Astrocyte of the spinal cord (primary cell): ENCODE measurements at places on chromosomes 12 and 14.

DNA sequence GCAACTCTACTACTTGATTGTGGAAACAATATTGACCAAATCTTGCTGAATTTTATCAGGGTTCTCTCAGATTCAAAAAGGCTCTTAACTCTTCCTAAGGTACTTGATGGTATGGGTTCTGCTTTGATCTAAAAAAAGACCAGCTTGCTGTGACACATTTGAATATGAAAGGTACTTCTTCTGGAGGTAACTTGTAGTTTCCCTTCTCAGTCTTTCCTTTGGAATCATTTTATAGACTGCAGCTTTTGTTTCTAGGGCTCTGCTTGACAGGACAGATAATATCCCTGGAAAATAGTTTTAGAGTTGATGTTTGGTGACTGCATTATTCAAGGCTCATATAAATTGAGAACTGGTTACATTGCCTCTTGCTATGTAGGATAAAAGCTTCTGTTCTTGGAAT, 251.9 kb downstream of the FUT8 start:
- no peak for DNase-seq

GRCh38 chr14:71651228-71651627, 281.0 kb upstream of the RGS6 start:
- peak; percentile 92 for DNase-seq

DNA sequence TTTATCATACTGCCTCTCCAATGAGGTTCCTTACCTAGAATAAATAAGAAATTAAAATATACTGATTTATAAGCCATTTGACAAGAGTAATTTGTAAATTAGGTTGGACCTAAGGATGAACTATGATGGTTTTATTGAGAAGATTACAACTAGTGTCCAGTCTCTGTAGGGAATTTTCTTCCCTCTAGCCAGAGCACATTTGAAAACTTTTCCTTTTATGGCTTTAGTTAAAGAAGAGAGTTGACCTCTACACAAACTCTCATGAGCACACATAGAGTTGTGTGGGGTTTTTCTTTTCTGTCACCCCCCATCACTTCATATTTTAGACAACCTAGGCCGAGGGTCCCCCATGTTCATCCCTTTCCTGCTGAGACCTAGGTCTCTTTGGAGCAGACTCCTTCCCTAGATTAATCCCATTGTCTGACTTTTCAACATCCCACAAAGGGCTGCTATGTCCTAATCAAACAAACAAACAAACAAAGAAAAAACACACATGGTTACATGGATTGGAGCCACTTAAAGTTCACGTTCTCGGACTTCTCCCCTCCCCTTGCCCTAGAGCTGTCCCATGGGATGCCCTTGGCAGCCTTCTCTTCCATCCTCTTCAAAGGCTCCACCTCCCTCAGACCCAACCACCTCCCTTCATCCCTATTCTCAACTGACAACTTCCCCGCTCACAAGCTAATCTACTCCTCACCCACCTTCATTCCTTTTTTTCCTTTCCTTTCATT, 40.7 kb downstream of the GPR135 start:
- no peak for DNase-seq

- no peak for DNase-seq
These were observed 50.5 kb upstream of the FBRSL1 start for GRCh38 chr12:132439333-132439904.

GRCh38 chr12:2750185-2750584, 44.6 kb upstream of the FKBP4 start:
- no peak for DNase-seq

- DNase-seq, result no peak
These were observed 83.2 kb downstream of the MYRFL start for GRCh38 chr12:69908203-69908602.

DNA sequence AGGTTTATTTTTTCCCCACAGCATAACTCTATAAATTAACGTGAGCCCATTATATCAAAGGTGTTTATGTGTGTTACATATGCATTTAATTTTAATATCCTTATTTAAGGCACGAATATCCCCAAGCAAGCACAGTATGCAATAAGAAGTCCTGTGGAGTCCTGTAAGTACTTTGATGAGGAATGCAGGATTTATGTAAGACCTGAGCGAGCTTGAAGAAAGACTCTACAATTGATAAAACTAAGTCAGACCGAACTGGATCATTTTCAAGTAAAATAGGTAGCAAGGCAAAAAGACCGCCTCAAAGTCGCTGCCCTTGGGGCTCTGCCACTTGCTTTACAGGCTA, 755 bp downstream of the SLC25A21 start:
- no peak for DNase-seq

DNA sequence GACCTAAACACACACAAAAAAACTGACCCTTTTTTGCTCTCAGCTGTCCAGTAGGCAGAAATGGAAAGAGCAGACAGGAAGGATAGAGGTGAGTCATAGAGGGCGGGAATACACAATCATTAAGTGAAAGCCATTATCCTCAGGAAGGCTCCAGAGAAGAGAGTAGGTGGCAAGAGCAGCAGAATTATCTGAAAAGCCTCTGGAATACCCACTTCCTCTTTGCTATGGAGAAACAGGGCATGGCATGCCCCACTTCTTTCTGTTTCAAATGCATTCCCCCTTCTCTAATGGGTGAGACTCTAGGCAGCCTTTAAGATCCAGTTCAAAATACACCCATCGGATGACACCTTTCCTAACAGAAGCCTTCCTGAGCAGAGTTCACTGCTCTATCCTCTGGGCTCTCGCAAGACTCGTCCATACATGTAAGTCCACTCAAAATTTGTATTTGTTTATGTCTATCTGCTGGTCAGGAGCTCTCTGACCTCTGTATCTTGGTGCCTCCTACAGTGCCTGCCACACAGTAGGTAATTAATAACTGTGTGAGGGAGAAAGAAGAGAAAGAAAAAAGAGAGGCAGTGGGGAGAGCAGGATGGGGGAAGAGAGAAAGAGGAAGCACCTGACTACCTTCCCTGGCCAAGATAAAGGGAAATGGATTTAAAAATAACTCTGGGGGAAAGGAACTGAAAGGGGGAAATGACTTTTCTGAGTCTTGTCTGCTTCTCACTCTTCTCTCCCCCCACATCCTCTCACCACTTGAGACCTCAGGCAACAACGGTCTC, 8.5 kb downstream of the KLHL33 start:
- peak; percentile 66 for DNase-seq
